ENCODE measurements at places on chromosomes 11 and 22.
A peak's percentile ranks its signal among the peaks of the same experiment; 100 is the strongest.

DNA sequence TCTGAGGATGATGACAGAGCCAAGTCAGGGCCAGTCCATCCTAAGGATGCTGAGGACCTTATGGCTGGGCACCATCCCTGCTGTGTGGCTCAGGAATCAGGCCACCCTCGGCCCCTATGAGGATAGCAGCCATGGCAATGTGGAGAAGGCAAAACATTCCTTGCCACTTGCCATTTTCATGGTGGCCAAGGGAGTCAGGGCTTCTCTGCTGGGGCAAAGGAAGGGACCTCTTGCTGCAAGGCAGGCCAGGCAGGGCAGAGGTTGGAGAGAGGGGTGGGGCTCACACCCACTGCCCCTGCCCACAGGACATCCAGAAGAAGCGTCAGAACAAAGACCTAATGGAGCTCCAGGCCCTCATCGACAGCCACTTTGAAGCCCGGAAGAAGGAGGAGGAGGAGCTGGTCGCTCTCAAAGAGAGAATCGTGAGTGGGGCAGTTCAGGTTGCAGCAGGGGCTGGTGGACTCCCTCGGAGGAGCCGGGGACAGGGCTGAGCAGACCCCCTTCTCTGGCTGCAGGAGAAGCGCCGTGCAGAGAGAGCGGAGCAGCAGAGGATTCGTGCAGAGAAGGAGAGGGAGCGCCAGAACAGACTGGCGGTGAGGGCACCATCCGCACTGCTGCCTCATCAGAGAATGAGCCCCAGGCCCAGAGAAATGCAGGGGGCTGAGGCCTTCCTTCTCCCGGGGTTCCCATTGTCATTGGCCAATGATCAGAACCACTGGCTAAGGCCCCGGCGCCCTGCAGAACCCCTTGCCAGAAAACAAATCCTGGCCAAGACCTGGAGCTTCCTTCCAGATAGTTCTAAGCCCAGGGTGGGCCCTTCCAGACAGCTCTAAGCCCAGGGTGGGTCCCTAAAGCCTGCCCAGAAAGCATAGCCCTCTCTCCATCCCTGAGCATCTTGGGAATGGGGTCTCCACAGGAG, 13.5 kb upstream of the MRPL23 start:
- DNase-seq: no peak

DNA sequence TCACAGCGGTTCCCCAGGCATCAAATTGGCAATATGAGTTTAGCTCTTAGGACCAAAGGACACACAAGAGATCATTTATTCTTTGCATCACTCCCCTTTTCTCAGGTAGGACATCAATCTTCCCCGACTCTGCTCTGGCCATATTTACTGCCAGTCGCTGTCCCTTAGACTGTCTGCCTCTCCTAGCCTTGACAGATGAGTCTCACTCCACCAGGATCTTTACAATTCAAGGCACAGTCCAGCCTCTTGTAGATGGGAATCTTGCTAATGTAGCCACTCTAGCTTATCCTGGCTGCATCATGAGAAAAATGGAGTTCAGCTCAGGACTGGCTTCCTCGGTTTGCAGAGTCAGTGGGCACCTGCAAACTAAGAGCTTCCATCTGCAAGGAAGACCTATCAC, 915.2 kb downstream of the NTM start:
- DNase-seq: no peak

DNA sequence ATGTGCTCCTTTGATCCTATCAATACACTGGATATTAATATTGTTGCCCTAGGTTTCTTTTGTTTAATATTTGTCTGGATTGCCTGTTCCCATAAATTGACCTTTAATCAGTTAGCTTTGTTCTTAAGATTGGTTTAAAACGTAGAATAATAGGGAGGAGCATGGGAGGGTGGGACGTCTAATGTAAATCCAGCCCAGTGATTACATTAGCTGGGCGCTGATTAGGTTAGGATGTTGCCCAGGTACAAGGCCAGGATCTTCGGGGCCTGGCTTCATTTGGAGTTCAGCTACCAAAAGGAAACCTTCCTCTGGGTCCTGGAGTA, at the start of gene SRSF8:
SRSF8 (plus strand) TSS at position 204 of the 323 bp plus-strand sequence. CDS start 308 bp downstream, outside the sequence.
- DNase-seq: no peak

GRCh38 chr11:35127619-35128018, 11.4 kb upstream of the CD44 start:
- DNase-seq: no peak

DNA sequence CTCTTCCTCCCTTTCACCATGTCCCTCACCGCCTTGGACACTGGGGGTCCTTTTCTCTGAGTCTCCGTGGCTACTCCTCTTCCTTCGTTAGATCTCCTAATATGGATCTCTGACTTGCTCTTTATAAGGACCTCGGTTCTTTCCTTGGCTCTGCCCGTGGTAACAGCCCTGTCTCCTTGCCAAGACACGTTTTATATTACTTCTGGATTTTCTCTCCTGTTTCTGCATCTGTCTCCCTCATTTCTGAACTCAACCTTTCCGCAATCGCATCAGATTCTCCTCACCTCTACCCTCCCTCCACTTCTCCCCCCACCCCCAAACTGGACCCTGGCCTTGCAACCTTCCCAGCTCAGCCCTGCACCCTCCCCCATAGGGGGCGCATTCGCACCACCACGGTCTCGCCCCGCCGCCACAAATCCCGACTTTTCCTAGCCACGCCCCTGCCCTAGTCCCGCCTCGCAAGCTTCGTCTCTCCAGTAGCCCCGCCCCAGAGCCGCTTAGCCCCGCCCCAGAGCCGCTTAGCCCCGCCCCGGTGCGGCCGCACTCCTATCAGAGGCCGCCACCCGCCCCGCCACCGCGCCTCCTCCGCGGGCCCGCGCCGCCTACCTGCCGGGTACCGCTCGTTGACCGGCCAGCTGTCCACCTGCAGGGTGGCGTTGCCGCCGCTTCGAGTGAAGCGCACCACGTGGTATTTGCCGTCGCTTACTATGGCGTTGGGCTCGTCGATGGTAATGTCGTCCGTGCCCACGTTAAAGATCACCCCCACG, 39.0 kb downstream of the SLC22A12 start:
- DNase-seq: no peak

DNA sequence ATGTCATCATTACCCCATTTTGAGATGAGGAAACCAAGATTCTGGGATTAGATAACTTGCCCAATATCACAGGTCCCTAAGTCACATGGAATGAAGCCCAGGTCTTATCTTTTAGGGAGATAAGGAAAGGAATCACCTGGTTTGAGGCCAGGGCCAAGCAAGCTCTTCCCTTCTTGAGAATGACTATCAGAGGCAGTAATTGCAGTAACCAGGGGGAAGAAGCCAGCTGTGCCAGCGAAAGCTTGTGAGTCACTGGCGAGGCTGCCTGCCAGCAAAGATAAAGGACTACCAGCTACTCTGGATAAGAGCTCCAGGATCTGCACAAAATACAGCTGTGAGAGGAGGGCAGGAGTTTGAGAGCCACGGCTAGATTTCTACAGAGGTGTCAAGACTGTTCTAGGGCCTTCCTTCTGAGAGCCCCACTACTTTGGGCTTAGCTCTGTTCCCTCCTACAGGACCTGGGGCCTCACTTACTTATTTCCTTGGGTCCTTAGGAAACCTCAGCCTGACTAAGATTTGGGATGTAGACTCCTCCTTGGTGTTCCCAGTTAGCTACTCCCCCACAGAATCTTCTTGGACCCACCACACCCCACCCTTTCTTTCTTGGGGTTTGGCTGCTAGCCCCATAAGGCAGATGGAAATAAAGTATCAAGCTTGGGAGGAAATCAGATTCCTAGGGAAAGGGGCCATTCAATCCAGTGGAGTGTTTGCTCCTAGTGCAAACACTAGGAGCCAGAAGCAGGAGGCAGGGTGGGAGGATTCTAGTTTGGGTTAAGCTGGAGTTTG, 9.7 kb upstream of the CCKBR start:
- DNase-seq: no peak

DNA sequence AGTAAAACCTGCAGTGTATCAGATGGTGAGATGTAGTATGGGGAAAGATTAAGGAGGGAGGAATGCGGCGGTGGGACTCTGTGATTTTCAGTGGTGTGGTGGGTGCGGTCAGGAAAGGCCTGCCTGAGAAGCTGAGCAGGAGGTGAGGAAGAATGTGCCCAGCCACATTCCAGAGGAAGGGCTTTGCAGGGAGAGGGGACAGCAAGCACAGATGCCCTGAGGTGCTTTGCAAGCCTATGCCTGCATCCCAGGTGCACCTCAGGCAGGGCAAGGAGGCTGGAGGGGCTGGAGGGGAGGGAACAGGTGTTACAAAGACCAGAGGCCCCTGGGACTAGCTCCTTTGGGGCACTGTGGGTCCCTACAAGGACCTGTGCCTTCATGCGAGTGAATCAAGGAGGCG, 42.1 kb downstream of the MYO7A start:
- no peak for DNase-seq

- DNase-seq: no peak
Measured at GRCh38 chr11:102026959-102027358, 20.3 kb upstream of the CFAP300 start.

DNA sequence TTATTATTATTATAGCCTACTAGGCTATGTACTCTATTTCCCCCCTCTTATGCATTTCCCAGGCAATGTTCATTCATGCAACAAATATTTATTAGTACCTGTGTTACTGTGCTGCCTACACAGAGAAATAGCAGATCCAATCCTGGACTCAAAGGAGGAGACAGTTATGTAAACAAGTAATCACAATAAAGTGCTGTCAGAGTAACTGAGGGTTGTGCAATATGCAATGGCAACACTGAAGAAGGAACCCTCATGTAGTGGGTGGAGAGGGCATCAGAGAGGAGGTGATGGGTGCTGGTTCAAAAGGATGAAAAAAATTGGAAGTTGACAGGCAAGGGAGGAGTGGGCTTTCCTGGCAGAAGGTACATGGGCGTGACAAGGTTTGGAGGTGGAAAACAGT, 886 bp upstream of the P4HA3 start:
- no peak for DNase-seq

DNA sequence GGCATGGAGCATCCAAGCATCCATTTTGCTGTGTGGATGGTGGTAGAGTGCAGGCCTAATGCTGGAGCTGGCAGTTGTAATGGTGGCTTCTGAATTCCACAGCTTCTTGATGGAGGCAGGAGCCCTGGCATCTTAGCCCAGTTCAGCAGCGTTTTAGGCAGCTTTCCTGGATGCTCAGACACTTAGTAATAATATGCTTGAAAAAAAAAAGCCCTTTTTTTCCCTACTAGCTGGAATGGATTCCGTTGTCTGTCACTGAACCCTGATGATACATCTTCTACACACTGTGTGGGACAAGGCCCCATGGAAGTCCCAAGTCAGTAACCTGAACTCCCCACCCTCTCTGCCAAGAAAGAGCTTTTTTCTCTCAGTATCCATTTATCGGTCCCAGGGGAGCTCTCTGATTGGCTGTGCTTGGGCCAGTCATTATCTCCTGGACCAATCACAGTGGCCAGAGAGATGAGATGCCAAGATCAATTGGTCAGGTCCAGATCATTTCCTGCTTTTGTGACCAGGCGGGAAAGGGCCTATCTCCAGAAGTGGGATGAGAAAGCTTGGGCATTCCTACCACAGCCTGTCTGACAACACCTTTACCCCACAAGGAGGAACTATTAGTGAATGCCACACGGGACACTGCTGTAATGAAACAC, 34.2 kb downstream of the MCM5 start:
- DNase-seq: no peak

GRCh38 chr11:6717426-6717825, 34.3 kb upstream of the MRPL17 start:
- DNase-seq: no peak

- DNase-seq: no peak
Measured at GRCh38 chr11:15969701-15970329, 386.5 kb downstream of the SOX6 start.

GRCh38 chr11:44621140-44621681, 55.7 kb downstream of the CD82 start:
- DNase-seq: peak; percentile 25

DNA sequence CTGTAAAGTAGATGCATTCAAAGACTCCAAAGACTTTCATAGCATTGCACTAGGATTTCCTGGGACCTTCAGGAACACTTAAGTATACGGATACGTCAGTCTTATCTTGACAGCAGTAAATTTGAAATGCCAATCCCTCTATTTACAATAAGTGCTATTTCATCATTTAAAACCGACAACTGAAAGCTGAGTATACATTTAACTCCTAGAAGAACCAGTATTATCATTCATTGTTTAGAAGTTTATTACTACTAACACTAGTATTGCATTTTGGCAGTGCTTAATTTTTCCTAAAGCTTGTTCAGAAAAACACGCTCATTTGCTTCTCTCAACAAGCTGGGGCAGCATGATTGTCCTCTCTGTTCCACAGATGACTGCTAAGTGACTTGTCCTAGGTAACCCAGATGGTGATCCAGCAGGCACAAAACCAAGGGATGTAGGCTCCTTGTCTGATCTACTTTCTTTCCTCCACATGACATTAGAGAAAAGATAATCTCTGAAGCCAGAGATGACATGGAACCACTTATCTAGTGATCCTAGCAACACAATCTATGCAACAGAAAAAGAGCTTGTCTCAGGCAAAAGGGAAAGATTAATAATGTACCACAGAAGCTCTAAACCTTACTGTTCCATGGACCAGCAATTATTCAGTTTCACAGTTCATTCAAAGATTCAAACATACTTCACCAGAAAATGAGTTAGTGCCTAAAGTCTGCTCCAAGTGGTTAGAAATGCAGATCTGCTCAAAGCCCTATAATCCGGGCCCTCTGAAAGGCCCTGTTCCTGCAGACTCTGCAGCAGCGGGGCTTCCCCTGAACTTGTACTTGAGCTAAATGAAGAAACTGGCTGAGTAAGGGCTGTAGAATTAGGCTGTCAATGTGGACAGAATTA, 5.2 kb downstream of the MAML2 start:
- DNase-seq: peak; percentile 3

DNA sequence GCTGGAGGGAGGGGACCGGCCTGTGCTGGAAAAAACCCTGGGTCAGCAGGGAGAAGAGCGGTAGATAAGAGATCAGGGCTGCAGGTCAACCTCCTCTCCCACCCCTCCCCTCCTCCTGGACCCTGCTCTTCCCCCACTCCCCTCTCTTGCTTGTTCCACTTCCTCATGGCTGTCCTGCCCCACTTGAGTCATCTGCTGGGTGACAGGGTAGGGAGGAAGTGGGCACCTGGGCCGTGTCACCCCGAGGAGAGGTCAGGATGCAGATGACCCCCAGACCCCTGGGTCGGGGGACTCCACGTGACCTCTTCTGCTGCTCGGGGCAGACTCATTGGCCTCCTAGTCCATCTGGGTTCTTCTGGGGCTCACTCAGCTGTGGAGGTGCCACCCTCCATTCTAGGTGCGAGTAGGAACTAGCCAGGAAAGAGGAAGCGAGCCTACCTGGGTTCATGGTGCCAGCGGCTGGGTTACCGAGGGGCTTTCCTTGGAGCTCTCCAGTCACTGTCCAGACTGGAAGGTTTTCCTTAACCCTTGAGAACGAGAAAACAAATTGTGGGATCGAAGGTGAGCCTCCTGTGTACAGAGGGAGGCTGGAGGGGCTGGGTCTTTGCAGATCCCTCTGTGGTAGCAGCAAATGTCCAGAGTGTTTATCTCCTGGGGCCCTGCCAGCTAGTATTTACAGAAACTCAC, 6.5 kb downstream of the APOL2 start:
- no peak for DNase-seq

- DNase-seq: no peak
Measured at GRCh38 chr11:45799562-45799961, 5.4 kb upstream of the SLC35C1 start.

- no peak for DNase-seq
Measured at GRCh38 chr11:97430877-97431276, 1041.1 kb downstream of the JRKL start.

Measured in immature natural killer cell (primary cell).